T-cell (primary cell): ENCODE measurements at places on chromosomes 3 and 15. TPM values are rescaled to one million over a fixed set of nuclear protein-coding genes. Genes with fewer than 3 reads are reported as not detected.
A peak's percentile ranks its signal among the peaks of the same experiment; 100 is the strongest.

- no peaks in the 10 kb centered on the region for H3K4me1 ChIP-seq
- no peaks in the 10 kb centered on the region for H3K36me3 ChIP-seq
- no peak overlapping the region for H3K27ac ChIP-seq
- no peak overlapping the region for H3K4me3 ChIP-seq
- no peak for DNase-seq
Measured at GRCh38 chr15:100663915-100664281, 61.5 kb downstream of the ASB7 start.

GRCh38 chr15:79442911-79443310 is 10.8 kb downstream of the MINAR1 start:
- no peak for DNase-seq
- H3K4me3 ChIP-seq = no peak overlapping the region
- H3K4me1 ChIP-seq = no peaks in the 10 kb centered on the region
- no peaks in the 10 kb centered on the region for H3K27me3 ChIP-seq
- H3K27ac ChIP-seq = no peak overlapping the region

Gene ADGRG7
- not detected for total RNA-seq

DNA sequence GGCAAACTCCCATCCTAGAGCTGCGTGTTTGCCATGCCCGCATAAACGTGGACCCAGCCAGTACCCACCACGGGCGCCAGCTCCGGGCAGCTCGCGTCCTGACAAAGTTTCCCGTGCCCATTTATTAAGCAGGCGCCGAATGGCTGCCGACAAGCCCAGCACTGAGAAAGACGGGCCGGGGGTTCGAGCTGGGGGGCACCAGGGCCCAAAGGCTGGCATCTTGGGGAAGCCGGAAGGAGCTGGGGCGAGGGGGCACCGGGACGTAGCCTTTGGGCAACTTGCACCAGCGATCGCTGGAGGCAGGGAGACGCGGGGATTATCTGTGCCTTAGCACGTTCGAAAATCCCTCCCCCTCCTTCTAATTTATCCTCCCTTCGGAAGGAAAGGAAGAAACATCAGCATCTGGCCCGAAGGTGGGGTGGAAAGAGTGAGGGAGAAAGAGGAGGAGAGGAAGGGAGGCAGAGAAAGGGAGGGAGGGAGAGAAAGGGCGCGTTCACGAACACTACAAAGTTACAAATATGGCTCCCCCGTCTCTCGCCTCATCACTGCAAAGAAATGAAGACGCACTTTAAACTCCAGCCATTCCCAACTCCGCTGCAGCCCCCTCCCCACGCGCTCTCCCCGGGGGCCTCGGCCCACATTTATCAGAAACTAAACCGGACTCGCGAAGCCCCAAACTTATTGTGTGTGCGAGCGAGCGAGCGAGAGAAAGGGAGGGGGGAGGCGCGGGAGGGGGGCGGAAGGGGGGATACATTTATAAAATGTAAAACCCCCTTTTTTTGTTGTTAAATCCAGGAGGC is 1.0 kb downstream of the ANP32A start:
- H3K4me3 ChIP-seq = peak overlapping the region; percentile 98
- H3K4me1 ChIP-seq = peaks cover 21% of the 10 kb centered on the region
- H3K36me3 ChIP-seq = no peaks in the 10 kb centered on the region
- H3K27ac ChIP-seq = peak overlapping the region; percentile 87

Gene TGM5
- total RNA-seq = not detected

GRCh38 chr15:38103564-38103963 is 149.1 kb upstream of the SPRED1 start:
- DNase-seq = no peak
- H3K27ac ChIP-seq = no peak overlapping the region
- no peaks in the 10 kb centered on the region for H3K36me3 ChIP-seq
- H3K4me3 ChIP-seq = no peak overlapping the region

DNA sequence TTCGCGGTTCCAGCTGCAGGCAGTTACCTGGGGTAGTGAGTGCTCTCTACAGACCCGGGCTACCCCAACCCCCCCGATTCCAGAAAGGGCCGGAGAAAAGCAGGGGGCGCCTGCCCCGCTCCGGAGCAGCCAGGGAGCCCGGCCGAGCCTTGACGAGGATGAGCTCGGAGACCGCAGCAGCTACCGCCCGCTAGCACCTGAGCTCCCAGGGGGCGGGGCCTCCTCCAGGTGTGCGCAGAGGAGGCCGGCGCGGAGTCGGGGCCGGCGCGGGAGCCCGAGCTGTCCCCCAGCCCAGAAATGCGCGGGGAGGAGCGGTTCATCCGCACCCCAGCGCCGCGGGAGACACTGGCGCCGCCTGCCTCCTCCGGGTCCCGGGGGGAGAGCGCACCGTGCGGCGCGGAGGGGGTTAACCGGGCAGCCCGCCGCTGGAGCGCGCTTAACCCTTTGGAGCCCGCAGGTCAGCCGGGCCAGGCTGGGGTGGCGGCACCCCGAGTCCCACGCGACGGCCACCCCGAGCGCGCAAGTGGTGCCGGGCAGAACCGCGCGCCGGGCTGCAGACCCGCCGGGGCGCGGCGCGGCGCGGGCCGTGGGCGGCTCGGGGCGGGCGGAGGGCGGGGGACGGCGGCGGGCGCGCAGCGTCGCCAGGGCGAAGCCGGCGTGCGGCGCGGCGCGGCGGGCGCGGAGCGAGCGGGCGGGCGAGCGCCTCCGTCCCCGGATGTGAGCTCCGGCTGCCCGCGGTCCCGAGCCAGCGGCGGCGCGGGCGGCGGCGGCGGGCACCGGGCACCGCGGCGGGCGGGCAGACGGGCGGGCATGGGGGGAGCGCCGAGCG is at the start of gene CACNA1D:
Gene CACNA1D, plus strand, starts transcription at position 649 of the 829 bp plus-strand sequence. CDS start 556 bp downstream, outside the sequence.
- no peaks in the 10 kb centered on the region for H3K36me3 ChIP-seq
- peak within 1 kb of the TSS; percentile 59 for H3K4me3 ChIP-seq
- no peak within 1 kb of the TSS for H3K27ac ChIP-seq
- H3K4me1 ChIP-seq = no peaks in the 10 kb centered on the region
- peaks cover 26% of the 10 kb centered on the region for H3K27me3 ChIP-seq

Gene TICRR
- total RNA-seq = 0.25 TPM

Gene EBLN2
- total RNA-seq = 12.8 TPM

GRCh38 chr15:32730677-32731654 is 13.2 kb downstream of the GREM1 start:
- no peak overlapping the region for H3K4me3 ChIP-seq
- DNase-seq = no peak
- H3K27ac ChIP-seq = no peak overlapping the region

DNA sequence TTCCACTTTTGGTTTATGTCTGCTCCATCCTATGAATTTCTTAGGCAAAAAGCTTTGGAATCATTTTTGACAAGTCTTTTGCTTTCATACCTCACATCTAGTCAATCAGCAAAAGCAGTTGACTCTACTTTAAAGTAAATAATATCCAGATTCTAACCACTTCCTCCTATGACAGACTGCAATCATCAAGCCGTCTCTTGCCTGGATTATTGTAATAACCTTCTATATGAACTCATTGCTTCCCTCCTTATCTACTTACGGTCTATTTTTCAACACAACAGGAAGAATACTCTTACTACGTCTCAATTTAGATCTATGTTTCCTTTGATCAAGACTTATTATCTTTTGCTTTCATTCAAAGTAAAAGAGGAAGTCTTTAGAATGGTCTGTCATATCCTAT is 20.7 kb downstream of the CLDN1 start:
- H3K4me3 ChIP-seq = no peak overlapping the region
- H3K36me3 ChIP-seq = no peaks in the 10 kb centered on the region
- DNase-seq = no peak
- H3K27me3 ChIP-seq = no peaks in the 10 kb centered on the region

DNA sequence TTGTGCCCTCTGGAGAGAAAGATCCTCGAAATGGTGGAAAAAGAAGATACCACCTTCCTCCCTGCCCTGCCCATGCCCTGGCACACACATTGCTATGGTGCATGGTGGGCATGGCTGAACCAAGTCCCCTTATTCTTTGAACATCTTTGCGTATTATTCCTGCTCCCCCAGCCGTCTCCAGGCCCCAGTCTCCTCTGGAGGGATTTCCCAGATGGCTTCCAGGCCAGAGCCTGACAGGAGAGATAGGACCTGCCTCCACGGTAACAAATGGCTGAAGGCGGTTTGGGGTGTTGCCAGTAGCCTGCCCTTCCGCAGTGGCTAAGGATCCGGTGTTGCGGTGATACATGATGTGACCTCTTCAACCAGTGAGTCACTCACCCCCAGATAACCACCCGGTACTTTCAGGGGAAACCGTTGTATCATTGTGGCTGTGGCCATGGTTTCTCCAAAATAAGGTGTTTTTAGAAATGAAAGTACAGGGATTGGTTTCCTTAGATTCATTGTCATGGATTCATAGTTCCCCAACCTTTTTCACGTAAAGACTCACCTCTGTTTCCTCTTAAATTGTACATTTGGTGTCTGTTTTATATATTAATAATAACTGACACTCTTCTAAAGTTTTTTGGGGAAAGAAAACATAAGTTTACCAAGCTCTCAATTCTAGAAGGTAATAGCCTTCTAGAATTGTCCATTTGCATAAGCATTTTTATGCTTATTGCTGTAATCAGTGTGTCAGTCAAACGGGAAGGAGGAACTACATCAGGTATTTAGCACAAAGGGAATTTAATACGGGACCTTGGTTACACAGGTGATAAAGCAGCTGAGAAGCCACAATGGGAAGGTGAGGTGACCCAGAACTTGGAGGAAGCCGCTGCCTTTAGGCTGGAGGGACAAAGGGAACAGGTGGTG is 25.9 kb downstream of the SMAD3 start:
- peaks cover 93% of the 10 kb centered on the region for H3K4me1 ChIP-seq
- no peaks in the 10 kb centered on the region for H3K36me3 ChIP-seq
- H3K27me3 ChIP-seq = no peaks in the 10 kb centered on the region
- peak overlapping the region; percentile 89 for H3K27ac ChIP-seq
- peak; percentile 63 for DNase-seq

DNA sequence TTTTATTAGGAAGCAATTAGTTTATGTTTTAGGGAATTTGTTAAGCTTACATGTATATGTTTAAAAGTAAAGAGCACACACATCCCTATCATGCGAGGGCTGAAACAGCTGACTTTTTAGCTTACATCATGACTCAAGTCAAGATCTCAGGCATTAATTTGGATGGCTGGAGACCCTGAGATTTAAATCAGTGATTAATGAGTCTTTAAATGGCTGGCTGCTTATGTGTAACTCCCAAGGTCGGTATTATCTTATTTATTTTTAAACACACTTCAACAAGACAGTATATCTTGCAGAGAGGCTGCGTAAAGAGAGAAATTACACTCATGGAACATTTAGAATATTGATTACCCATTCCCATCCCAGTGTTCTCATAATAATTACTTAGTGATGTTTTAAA is 169.4 kb downstream of the KBTBD8 start:
- no peaks in the 10 kb centered on the region for H3K27me3 ChIP-seq
- no peak for DNase-seq
- H3K27ac ChIP-seq = no peak overlapping the region
- H3K4me1 ChIP-seq = no peaks in the 10 kb centered on the region
- no peaks in the 10 kb centered on the region for H3K36me3 ChIP-seq

DNA sequence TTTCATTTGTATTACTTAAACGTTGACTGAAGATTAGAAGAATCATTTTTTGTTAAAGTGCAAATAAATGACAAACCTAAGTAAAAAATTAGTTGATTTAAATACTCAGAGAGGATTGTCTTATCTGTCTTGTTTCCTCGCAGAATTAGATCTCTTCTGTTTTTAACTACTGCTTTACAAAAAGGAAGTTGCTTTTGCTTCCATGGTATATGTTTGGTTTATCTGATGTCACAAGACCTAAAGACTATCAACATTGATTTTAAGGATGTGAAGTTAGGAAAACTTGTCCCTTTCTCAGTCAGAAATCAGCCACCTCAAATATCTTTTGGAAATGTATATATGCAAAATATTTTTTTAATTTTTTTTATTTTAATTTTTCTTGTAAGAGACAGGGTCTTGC is 28.7 kb downstream of the GPR171 start:
- H3K4me3 ChIP-seq = no peak overlapping the region
- H3K27ac ChIP-seq = no peak overlapping the region
- peaks cover 41% of the 10 kb centered on the region for H3K4me1 ChIP-seq
- H3K36me3 ChIP-seq = no peaks in the 10 kb centered on the region

Gene CCDC9B
- 1.7 TPM for total RNA-seq

DNA sequence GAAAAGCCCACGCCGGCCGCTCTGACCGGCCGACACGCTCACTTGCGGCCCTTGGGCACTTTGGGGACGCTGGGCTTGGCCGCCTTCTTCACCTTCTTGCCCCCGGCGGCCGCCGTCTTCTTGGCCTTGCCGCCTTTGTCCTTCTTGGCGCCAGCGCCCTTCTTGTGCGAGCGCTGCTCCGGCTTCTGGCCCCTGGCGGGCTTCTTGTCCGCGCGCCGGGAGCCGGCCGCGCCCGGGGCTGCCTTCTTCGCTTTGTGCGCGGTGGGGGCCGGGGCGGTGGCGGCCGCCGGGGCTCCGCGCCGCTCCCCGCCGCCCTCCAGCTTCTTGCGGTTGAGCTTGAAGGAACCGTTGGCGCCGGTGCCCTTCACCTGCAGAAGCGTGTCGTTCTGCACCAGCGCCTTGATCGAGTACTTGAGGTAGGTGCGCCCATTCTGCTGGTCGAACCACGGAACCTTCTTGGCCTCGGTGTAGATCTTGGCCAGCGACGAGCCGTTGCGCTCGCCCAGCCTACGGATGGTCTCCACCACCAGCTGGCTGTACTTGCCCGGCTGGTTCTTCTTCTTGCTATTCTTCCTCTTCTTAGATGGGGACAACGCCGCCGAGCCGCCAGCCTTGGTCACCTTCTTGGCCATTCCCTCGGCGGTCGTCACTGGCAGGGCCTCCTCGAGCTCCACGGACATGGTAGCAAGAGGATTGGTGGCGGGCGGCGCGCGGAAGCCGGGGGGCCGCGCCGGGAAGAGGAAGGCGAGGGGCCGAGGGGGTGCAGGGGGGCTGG is 36.7 kb downstream of the HMCES start:
- no peaks in the 10 kb centered on the region for H3K27me3 ChIP-seq
- H3K27ac ChIP-seq = peak overlapping the region; percentile 67
- DNase-seq = peak; percentile 12
- H3K36me3 ChIP-seq = no peaks in the 10 kb centered on the region

DNA sequence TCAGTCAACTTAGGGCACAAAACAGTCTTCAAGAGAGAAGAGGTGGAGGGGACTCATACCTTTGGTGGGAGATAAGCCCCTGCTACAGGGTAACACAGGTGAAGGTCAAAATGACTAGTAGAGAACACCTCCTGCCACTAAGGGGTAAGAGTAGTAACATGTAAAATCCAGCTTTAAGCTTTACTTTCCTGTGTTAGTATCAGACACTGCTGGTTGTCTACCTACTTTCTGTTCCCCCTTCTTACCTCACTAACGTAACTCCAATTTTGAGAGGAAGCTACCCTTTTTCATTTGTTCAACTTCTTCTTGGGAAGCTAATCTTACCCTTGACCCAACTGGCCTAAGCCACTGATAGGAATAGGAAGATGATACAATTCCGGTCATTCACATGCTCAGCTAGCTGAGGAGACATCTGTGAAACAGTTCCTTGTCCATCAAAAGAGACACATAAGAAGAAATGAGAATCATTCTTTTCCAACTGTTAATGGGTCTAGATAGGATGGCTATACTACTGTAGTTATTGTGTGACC is 826.8 kb upstream of the CFAP20DC start:
- no peak overlapping the region for H3K27ac ChIP-seq
- no peak overlapping the region for H3K4me3 ChIP-seq
- no peaks in the 10 kb centered on the region for H3K36me3 ChIP-seq
- no peaks in the 10 kb centered on the region for H3K27me3 ChIP-seq

DNA sequence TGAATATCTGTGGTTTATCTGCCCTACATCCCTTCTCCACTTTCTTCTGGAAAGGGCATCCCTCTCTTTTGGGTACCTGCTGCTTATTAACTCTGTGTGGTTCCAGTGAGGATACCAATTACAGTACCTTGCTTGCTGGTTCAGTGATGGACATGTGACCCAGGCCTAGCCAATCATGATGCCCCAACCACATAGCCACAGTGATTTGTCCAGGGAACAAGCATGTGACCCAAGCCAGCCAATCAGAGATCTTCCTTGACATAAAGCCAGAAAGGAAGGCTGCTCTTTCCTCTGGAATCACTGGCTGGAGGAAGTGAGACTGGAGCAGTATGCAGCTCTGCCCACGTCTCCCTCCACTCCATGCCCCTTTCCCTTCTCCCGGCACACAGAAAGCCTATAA is 10.9 kb upstream of the TMEM158 start:
- DNase-seq = no peak
- H3K27me3 ChIP-seq = no peaks in the 10 kb centered on the region
- H3K36me3 ChIP-seq = no peaks in the 10 kb centered on the region
- no peak overlapping the region for H3K4me3 ChIP-seq
